HepG2 (cell line): ENCODE measurements at places on chromosomes 13 and 19.

DNA sequence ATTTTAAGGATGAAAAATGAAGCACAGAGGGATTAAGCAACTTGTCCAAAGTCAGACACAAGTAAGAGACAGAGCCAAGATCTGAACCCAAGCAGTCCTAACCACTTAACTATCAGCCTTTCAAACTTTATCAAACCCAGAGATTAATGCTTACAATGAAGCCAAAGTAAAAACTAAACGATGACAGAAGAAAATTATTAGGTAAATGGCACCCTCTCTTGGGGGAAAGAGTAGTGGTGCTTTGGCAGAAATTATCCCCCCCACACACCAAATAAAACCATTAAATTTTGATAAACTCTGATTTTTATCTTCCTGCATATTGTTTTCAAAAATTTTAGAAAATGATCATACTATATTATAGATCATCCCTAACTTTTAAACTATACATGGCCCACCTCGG lies 329.2 kb downstream of the SLC7A1 start:
- DNase-seq, result no peak

GRCh38 chr19:11324079-11324661 lies 15.3 kb downstream of the RAB3D start:
- peak; percentile 86 for DNase-seq

DNA sequence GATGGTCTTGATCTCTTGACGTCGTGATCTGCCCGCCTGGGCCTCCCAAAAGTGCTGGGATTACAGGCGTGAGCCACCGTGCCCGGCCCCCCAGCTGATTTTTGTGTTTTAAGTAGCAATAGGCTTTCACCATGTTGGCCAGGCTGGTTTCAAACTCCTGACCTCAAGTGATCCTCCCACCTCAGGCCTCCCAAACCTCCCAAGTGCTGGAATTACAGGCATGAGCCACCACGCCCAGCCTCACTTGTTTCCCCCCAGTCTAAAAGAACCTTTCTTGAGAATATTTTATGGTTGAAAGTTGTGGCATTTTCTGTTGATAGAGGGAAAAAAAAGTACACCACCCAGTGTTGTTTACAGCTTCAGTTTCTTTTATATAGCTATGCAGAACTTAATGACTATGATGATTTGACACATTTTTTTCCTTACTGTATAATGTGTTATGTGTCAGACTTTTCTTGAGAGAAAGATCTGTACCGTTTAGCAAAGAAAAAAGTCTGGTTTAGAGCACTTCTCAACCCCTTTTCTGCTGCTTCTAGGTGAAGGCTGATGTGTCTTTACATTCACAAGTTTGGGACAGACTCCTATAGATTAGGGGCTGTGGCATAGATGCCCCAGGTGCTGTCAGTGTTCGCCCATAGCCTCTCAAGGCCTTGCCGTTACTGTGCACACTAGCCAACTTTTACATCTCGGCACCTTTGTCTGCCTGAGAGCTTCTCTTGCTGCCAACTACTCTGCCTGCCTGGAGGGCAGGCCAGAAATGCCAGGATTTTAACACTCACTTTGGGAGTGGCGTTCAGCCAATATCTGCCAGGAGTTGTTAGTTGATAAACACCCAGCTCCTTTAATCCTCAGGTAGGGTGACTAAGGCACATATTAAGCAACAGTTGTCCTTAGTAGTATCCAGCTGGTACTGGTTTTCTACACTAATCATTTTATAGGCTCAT lies 33.0 kb downstream of the KCTD4 start:
- no peak for DNase-seq

- DNase-seq, result no peak
Observed at GRCh38 chr13:25992076-25992475, 59.7 kb downstream of the SHISA2 start.

- no peak for DNase-seq
Observed at GRCh38 chr19:18452386-18452785, 14.5 kb upstream of the ISYNA1 start.
